ENCODE measurements at places on chromosomes 16 and 17.
A peak's percentile ranks its signal among the peaks of the same experiment; 100 is the strongest.

DNA sequence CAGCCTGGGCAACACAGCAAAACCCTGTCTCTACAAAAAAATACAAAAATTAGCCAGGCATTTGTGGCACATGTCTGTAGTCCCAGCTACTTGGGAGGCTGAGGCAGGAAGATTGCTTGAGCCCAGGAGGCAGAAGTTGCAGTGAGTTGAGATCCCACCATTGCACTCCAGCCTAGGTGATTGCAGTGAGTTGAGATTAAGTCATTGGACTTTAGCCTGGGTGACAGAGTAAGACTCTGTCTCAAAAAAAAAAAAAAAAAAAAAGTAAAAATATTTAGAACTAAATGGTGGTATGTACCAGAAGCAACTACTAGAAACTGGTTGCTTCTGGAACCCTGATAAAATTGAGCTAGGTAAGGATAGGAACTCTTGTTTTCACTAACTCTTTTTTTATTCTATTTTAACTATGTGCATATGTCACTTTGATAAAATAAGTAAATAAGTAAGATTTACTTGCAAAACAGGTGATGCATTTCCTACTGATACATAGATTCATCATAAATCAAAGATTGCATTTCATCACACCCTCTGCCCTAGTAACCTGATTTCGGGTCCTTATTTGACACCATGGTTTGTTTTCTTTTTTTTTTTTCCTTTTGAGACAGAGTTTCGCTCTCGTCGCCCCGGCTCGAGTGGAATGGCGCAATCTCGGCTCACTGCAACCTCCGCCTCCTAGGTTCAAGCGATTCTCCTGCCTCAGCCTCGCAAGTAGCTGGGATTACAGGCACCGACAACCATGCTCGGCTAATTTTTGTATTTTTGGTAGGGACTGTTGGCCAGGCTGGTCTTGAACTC, 66.0 kb downstream of the USP32 start:
- DNase-seq: no peak

DNA sequence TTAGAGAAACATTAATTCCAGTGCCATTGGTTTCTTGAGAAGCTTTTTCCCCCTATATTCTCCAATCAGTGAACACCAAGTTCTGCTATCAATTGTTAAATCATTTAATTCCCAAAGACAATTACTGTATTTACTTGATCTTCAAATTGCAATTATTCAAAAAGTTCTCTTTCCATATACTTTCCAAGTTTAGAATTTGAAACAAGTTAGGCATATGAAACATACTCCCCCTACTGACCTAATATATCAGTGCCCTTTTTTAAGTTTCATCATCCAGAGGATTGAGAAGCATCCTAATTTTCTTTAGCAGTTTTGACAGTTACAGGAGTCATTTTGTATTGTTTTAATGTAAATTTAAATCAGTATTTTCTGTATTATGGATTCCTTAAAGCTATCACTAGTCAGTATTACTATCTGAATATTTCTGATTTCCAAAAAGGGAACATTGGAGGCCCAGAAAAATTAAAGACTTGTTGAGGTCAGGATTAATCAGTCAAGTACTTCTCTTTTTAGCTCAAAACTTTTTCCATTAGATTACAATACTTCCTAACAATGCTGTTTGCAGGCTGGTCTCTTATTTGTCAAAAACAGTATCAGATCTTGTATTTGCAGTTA, 16.3 kb downstream of the MEIOC start:
- DNase-seq: no peak

GRCh38 chr16:67397036-67397801, 3.9 kb upstream of the TPPP3 start:
- no peak for DNase-seq

DNA sequence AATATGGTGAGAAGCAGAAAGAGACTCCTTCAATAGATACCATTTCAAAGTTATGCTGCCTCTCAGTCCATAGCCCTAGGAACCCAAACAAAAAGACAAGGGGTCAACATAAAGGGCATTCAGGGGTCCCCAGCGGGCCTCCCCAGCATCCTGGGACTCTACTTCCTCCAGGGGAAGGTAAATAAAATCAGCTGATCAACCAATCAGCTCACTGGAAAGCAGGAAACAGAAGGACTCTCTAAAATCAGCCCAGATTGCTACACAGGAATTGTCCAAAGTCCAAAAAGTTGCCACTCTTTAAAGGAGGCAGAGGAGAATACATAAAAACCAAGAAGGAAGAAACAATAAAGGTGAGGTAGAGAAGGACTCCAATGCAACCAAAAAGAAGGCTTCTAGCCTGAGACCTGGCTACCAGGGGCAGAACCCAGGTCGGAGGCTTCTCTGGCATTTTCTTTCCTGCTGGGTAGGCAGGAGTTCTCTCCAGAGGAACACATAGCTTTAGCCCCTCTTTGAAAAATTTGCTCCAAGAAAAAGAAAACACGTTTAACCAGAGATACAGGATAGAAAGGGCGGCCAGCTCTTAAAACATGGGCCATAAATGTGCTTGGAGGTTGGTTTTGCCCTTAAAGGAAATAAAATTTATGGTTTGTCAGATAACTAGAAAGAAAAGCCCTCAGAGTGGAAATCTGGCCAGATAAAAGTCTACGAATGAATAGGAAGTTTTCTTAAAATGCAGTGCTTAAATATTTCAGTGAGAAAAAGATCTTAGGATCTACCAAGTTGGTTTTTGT, 404.6 kb downstream of the SOX9 start:
- DNase-seq: no peak

DNA sequence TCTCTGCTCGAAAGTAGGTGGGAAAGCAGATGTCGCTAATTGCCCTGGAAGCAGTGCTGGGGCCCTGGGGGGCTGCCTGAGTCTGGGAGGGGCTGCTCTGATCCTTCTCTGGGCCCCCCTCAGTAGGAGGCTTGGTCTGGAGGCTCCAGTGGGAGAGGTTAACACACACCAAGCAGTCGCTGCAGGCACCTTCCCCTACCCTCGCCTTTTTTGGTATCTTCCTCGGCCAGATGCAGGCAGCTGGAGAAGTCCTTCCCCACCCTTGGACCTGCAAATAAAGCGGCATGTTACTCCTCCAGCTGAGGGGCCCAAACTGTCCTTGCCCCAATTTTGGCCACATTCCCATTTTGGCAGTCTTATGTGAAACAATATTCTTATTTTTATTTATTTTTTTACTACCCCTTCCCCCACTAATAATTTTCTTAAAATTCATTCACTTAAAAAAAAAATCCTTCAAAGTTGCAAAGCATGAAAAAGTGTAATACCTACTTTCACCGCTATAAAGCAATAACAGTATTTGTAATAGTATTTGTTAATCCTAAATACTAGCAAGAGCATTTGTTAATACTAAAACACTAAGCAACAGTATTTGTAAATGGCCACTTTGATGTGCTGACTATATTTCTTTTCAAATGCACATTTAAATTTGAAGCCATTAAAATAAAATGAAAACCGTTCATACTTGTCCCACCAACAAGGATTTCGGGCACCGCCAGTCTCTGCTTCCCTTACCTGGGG, 15.0 kb downstream of the C16orf46 start:
- DNase-seq: no peak

DNA sequence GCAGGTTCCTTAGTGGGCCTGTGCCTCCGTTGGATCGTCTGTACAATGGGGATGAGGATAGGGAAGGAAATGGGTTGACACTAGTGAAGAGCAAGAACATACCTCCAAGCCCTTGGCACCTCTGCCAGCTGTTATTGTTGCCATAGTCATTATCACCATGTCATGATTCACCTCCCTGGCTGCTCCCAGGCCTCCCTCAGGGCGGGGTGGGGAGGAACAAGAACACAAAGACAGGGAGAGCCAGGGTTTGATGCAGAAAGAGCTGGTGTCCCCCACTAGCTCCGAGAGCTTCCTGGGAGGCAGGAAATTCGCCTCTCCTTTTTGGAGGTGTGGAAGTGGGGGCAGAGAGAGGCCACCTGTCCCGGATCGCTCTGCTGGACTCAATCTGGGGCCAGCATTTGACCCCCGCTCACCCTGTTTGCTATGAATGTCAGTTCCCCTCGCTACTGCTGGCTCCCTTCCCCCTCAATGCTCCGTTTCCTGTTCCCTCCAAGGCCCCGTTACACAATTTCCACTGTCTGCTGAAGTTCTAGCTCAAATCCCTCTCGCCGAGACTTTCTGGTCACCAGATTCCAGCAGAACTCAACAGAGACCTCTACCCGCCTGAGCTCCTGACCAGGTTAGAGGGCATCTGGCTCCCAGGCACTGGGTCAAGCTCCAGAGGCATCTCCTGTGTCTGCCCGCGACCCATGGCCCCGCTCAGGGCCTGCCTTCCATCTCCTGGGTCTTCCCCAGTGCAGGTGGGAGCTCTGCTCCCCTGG, 9.1 kb downstream of the TIMP2 start:
- no peak for DNase-seq

GRCh38 chr17:8163978-8164814, 1.4 kb upstream of the VAMP2 start:
- DNase-seq: no peak

DNA sequence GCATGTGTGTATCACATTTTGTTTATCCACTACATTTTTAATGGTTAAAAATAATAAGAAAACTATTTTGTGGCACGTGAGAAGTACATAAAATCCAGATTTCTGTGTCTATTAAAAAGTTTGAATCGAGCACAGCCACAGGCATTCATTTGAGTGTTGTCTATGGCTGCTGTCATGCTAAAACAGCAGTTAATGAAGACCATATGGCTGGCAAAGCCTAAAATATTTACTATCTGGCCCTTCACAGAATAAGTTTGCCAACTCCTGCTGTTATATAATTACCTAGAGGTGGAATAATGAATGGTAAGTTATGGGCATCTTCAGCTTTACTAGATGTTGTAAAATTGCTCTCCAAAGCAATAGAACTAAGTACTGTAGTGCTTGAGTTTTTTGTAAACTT, 30.5 kb downstream of the TMEM98 start:
- no peak for DNase-seq

DNA sequence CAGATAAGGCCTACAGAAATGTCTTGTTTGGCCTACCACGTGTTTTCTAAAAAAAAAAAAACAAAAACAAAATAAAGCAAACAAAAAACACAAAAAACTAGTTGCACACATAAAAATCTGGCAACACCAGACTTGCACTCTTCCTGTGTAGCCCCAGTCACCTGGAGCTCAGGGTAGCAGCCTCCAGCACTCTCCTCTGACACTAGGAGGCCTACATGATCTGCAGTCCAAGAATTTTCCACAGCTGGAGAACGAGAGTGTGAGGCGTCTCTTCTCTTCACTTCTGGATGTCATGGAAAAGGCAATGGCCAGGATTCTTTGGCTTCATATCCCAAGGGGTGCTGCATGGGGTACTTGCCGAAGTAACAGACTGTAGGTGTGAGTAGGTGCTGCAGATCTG, 310.2 kb upstream of the SALL1 start:
- no peak for DNase-seq

DNA sequence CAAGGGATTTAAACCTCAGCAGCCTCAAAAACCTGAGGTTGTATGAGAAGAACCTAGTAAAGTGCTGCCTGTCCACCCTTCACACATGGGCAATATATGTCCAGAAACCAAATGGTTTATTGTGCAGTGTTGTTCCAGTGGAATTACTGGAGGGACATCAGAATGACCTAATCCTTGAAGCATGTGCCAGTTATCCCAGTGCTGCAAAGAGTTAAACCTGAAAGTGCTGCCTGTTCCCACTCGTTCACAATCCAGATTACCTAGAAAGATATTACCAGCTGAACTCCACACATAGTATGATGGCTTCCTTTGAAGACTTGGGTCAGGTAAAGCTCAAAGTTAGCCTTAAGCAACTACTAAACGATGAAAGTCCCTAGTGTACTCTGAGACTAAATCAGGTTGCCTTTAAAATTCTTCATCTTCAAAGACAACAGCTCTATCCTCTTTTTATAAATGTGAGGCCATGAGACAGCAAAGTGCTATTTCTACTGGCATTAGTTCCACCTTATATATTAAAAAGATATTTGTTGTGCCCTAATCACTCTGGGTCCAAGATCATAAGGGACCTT, 133.1 kb downstream of the SNX11 start:
- no peak for DNase-seq

- DNase-seq: no peak
Observed at GRCh38 chr17:48457080-48457836, 27.2 kb upstream of the SKAP1 start.

DNA sequence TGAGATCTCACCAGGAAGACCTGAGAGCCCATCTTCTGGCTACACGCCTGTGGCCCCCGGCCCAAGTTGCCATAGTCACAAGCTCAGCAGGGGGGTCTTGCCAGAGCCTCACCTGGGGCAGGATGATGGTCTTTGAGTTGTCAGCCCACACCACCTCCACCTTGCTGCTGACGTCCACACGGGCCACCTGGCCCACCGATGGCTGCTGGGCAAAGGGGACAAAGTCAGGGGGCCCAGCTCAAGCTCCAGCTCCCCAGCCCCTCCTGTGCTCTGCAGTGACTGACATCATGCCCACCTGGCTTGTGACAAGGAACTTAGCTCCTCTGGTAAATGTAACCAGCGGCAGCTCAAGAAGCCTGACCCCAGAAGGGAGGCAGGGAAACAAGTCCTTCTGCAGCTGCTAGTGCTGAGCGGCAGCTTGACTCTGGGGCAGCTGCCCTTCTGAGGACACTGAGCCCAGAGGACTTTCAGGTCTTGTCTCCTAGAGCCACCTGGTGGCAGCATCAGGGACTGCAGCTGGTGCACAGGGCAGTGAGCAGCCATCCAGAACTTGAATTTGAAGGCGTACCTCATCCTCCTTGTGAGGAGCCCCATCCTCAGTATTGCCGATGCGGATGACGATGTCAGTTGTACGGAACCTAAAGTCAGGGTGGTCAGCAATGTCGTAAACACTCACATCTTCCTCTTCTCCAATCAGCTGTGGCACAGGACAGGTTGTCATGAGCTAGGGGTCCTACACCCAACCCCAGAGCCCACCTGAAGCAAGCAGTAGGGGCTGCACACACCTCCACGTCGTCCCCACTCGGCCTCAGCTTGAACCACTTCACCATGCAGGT, 13.5 kb downstream of the SPHK1 start:
- DNase-seq: peak; percentile 85

DNA sequence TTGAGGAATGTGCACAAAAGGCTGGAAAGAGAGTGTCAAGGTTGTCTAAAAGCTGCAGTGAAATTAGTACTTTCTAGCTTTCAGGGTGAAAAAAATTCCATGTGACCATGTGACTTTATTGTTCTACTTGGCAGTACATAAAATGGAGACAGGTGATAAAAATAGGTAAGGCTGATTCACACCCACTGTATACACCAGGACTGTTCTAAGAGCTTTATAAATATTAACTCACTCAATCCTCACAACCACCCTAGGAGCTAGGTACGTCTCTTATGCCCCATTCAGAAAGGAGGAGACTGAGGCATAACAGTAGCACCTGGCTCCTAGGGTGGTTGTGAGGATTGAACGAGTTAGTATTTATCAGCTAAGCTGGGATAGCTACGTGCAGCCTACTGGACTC, 28.2 kb upstream of the DNAH17 start:
- no peak for DNase-seq

DNA sequence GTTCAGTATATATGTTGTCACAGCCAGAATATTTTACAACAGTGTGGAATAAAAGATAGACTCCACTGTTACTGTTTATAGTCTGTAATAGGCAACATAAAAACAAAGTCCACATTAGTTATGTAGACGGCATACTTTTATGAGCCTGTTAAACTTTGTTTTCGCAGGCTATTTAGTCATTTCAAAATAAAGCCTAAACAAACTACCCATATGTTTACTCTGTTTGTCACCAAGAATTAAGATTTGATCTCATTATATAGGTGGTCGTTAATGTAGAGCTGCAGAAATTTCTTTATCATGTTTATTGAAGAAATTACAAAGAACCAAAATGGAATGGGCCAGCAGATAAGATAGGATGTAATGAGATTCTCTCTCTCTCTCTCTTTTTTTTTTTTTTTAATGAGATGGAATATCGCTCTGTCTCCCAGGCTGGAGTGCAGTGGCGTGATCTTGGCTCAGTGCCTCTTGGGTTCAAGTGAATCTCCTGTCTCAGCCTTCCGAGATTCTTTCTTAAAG, 943.8 kb upstream of the SOX9 start:
- DNase-seq: no peak
